Left ventricle myocardium superior (tissue), 1 donor: ENCODE measurements at places on chromosomes 2 and 18. TPM values are rescaled to one million over a fixed set of nuclear protein-coding genes. Genes with fewer than 3 reads are reported as not detected.

IL1B gene
- total RNA-seq: 0.37 TPM

- DNase-seq: no peak
Measured at GRCh38 chr2:172394002-172394401, 33.4 kb upstream of the ITGA6 start.

DNA sequence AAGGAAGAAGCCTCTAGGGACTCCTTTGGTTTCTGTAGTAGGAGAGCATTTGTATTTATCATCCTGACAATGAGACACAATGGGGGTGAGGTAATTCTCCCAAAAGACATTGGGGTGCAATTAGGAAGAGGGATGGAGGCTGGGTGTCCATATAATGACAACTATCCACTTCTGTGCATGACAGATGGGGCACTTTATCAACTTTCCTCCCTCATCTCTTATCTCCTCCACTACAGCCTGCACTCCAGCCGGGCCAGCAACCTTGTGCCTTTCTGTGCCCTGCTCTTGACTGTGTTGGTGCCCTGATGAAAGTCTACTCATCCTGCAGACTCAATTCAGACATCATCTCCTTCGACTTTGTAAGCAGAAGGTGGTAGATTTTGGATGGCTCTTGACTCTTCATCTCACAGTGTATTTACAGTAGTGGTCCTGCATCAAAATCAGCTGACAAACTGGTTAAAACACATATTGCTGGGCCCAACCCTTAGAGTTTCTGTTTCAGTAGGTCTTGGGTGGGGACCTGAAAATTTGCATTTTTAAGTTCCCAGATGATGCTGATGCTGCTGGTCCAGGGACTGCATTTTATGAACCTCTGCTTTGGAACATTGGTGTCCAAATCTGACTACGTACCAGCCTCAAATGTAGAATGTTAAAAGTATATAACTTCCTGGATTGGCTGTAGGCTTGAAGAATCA is 40.8 kb upstream of the CFAP36 start:
- DNase-seq: no peak

- DNase-seq: no peak
Measured at GRCh38 chr2:143000599-143000998, 123.1 kb downstream of the KYNU start.
